ENCODE measurements at places on chromosomes 4 and X. TPM values are rescaled to one million over a fixed set of nuclear protein-coding genes. Genes with fewer than 3 reads are reported as not detected.

Gene ANK2
- 95.1 TPM for total RNA-seq

Gene NAP1L3
- 1.3 TPM for total RNA-seq

Gene IL3RA
- not detected for total RNA-seq

Gene SRP72
- 76.0 TPM for total RNA-seq

Gene TCEAL2
- total RNA-seq = 0.26 TPM

Gene VEGFD
- total RNA-seq = 2.0 TPM

- DNase-seq = peak; percentile 64
Observed at GRCh38 chr4:113440371-113440770, 321.2 kb downstream of the CAMK2D start.

DNA sequence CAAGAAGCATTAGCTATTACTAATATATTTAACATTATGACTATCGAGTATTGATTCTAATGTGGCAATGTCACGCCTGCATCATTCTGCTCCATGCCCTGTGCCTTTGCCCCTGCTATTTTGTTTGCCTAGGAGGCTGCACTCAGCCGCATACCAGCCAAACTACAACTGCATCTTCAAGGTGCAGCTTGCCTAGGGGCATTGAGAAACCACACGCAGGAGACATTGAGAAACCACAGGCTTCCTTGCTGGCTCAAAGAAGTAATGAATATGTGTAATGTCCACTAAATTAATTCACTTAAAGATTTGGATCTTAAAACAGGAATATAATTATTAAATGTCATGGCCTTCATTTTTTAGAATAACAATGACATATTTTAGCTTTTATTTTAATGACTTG, 683.6 kb upstream of the TENM3 start:
- DNase-seq = no peak

GRCh38 chr4:98026362-98026761, 116.9 kb downstream of the STPG2 start:
- DNase-seq = no peak

DNA sequence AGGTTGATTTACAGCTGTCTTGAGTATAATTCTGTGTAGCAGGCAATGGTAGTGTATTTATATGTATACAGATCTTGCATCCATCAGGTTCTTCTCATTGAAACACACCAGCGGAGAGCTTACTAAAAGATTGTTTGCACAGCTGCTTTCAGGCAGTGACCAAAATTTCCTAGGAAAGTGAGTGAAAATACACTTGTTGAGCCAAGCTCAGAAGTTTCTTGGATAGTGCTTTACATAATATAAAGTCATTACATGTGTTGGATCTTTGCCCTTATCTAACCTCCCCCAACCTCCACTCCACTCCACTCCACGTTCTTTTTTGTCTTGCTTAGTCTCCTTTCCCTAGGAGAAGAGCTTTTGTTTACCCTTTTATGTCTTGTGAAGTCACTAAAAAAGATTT, 34.1 kb downstream of the CNKSR2 start:
- DNase-seq = peak; percentile 3

GRCh38 chrX:121836000-121836399, 788.6 kb downstream of the GLUD2 start:
- no peak for DNase-seq

GRCh38 chr4:153790962-153791551, 2.2 kb upstream of the SFRP2 start:
- DNase-seq = no peak

DNA sequence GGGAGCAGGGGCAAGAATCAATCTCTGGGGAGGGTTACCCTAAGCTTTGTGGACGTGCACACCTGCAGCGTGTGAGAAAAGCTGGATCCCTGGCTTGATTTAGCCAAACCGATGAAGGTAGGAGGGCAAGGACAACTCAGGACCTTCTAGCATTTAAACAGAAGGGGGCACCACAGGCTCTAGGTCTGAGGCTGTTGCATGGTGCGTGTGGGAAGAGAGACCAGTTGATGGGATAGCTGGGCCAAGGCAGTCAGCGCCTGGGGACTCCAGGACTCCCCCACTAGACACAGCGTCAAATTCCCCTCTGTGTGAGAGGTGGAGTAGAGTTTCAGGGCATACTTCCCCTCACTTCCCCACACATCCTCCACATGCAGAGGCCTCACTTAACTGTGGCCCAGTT, 4.3 kb downstream of the GABRQ start:
- DNase-seq = peak; percentile 0

- no peak for DNase-seq
Observed at GRCh38 chr4:174358410-174358809, 74.7 kb downstream of the CEP44 start.

- no peak for DNase-seq
Observed at GRCh38 chrX:40209951-40210617, 112.3 kb upstream of the BCOR start.
